Foreskin keratinocyte (primary cell): ENCODE measurements at places on chromosomes 6 and 20. TPM values are rescaled to one million over a fixed set of nuclear protein-coding genes. Genes with fewer than 3 reads are reported as not detected.

GRCh38 chr6:127635091-127635490, 58.1 kb downstream of the C6orf58 start:
- DNase-seq = no peak

GRCh38 chr6:139970591-139970991, 596.1 kb upstream of the CITED2 start:
- DNase-seq = peak; percentile 66

DNA sequence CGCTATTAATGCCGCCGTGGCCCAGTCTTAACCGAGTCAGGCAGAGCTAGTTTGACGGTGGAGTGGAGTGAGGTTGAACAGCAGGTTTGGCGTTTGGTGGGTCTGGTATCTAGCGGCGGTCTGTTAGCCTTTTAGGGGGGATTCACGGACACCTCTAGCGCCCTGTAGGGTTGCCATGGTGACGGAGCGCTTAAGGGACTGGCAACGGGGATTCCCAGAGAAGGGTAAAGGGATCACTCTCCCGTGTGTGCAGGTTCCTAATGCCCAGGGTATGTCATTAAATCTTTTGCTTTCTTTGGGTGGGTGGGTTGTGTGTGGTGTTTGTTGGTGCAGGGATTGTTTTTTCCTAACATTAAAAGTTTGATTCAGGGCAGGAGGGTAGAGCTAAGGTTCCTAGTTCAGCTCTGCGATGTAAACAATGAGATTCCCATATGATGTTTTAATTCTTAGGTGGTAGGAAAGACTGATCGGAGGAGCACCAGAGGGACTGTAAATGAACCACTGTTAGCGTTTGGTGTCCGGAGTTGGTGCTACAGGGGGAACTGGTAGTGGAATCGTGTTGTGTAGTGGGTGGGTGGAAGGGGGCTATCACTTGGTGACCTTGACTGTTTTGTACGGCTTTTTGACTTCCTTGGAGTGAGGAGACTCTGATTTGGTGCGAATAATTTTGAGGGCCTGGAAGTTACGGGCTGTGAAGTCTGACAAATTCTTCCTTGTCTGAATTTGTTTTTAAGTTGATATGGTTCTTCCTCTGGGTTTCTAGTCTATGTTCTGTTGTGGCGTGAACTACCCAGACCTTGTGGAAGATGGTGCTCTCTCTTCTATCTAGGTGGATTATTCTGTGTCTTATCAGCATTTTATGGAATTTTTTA, 5.0 kb downstream of the BRD2 start:
- no peak for DNase-seq

DNA sequence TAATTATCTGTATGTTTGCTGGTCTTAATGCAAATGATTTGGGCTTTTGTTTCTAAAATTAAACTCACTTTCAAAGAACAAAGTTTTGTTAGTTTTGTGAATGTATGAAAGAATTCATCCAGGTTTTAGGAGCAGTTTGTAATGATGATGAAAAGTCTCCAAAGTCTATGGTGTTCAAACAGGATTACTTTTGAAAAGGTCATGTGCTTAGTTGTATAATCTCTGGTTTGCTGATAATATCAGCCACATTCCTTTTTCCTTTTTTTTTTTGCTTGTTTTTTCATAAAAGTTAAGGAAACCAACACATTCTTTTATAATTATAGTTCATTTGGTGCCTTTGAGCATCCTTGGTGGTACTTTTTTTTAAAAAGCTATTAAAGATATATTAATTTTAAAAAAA, 88.9 kb downstream of the RTN4IP1 start:
- DNase-seq = no peak

GRCh38 chr20:61966492-61967244, 99.0 kb downstream of the TAF4 start:
- no peak for DNase-seq

DNA sequence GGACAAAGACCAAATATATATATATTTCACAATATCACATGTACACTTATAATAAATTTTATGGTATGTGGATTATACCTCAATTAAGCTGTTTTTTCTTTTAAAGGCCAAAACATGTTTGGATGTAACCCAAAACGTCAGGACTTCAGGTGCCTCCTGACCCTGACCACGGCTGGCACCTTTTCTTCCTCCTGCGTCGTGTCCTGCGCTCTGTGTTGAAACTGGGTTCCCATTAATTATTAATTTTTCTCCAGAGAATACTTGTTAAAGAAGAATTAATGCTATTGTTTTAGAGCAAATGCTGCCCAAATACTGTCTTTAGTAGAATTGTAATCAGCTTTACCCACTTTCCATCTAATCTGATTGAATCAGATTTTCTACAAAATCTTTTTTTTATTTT, 46.7 kb upstream of the VSX1 start:
- DNase-seq = no peak

- no peak for DNase-seq
Observed at GRCh38 chr20:43191946-43192863, 2.5 kb upstream of the PTPRT start.

GRCh38 chr6:85797993-85798392, 155.3 kb upstream of the SYNCRIP start:
- DNase-seq = no peak

GRCh38 chr6:137677709-137678108, 183.5 kb upstream of the OLIG3 start:
- DNase-seq = no peak

DNA sequence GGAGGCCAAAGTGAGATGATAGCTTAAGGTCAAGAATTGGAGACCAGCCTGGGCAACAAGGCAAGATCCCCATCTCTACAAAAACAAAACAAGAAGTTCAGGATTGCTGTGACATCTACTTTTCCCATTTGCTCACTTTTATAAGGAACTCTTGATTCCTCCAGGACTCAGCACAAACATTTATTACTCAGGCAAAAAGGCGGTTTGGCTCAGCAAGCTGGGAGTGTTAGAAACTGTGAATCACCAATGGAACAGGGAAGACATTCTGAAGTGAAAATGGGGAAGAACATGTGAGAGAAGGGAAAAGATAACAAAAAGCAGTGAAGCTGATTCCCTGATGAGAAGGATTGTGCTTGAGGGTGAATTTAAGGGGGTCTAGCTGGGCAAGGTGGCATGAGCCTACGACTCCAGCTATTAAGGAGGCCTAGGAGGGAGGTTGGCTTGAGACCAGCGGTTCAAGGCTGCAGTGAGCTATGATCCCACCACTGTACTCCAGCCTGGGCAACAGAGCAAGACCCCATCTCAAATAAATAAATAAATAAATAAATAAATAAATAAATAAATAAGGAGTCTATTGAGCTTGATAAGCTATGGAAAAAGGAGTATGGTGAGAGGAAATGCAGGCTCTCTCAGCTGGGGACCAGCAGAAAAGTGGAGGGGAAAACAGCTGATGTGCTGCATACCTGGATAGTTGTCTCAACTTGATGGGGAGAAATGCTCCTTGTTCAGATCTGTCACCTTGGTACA, 65.4 kb upstream of the HDDC2 start:
- DNase-seq = no peak

- DNase-seq = no peak
Observed at GRCh38 chr6:109186012-109186411, 90.7 kb downstream of the CEP57L1 start.

The NFATC2 gene
- polyA plus RNA-seq = under 0.01 TPM in 1 of 2 replicates, not detected in the other

The LY6G6C gene
- polyA plus RNA-seq = 0.28 and 0.44 TPM in 2 replicates

The BEND6 gene
- polyA plus RNA-seq = 0.53 and 0.87 TPM in 2 replicates

The ARFGEF3 gene
- polyA plus RNA-seq = 0.01 TPM in 2 replicates

The NRSN1 gene
- not detected in 2 replicates for polyA plus RNA-seq

The SLC32A1 gene
- not detected in 2 replicates for polyA plus RNA-seq

The AKAP7 gene
- polyA plus RNA-seq = 2.2 and 2.6 TPM in 2 replicates

The RAET1L gene
- polyA plus RNA-seq = 1.4 and 1.9 TPM in 2 replicates
